ENCODE measurements at places on chromosomes 11 and 22. TPM values are rescaled to one million over a fixed set of nuclear protein-coding genes. Genes with fewer than 3 reads are reported as not detected.

OR10A2 gene
- polyA plus RNA-seq = 0.04 TPM

TTC38 gene
- 56.4 TPM for polyA plus RNA-seq

SLC15A3 gene
- 19.8 TPM for polyA plus RNA-seq

ADORA2A gene
- 9.1 TPM for polyA plus RNA-seq

- DNase-seq = no peak
These were observed 24.7 kb downstream of the EXT2 start for GRCh38 chr11:44120169-44120568.

DNA sequence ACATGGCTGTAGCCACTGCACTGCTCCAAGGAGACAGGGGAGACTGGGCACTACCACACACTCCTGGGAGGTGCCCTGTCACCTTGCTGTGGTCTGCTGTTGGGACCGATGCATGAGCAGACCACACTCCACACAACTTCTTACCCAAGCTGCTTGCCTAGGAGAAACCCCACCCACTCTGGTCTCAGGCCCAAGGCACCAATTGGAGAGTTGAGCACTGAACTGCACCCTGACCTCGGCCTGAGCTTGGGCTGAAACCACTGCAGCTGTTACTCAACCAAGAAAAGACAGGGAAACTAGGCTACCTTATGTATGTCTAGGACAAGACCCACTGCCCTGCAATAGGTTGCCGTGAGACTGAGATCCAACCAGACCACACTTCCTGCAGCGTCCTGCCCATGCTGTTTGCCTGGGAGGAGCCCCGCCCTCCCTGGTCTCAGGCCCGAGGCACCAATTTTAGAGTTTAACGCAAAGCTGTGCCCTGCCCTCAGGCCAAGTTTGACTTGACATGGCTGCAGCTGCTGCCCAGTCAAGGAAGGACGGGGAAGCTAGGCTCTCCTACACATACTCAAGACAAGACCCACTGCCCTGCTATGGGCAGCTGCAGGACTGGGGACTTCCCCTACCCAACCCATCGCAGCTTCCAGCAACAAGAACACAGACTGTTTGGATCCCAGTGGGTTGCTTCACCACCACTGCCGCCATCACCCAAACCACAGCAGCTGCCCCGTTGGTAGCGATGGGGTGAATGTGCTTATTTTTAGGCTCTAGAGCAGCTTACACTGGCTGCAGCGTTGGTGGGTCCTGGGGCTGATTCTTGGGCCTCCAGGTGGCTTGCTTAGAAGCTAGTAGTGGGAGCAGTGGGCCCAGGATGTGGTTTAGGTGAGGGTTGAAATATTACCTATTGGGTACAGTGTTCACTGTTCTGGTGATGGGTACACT lies 66.8 kb downstream of the BRD1 start:
- DNase-seq = no peak

Data from right renal pelvis (tissue), 4 donors.